ENCODE measurements at places on chromosomes 7 and 10.

- no peak for DNase-seq
Measured at GRCh38 chr10:76080991-76081390, 649.6 kb downstream of the LRMDA start.

GRCh38 chr10:86968271-86968993, at the start of gene ADIRF:
Gene ADIRF, plus strand, starts transcription at chr10:86968482. Its CDS starts 63 bp downstream, at chr10:86968545.
- no peak for DNase-seq

DNA sequence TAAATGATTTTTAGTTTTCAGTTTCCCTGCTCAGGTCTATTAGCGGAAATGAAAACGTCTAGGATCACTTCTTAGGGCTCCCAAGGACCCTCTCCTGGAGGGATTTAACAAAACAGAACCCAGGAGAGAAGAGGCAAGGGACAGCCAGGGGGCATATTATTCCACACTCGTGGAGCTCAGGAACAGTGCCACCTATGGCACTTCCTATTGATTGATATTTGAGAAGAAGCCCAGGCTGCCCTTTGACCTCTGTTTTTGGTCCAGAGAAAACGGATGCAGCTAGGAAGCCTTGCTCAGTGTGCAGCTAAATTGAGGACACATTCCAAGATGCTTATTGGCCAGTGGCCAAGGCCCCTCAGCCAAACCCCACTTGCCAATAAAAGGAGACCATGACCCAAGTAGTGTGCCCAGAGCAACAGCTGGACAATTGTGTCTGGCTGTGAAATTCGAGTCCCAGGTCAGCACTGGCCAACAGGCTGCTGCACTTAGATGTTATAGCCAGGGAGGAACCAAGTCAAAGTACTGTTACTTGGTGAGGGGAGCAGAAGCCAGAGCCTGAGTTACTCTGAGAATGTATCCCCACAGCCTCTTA, 24.0 kb upstream of the GPNMB start:
- DNase-seq, result peak; percentile 69

- no peak for DNase-seq
Measured at GRCh38 chr7:117110480-117111315, 157.4 kb downstream of the ST7 start.

All from lung (tissue), 17 donors.